ENCODE measurements at places on chromosomes 5 and 9.

- no peak for DNase-seq
These were observed 27.7 kb upstream of the PAX5 start for GRCh38 chr9:37061768-37062167.

DNA sequence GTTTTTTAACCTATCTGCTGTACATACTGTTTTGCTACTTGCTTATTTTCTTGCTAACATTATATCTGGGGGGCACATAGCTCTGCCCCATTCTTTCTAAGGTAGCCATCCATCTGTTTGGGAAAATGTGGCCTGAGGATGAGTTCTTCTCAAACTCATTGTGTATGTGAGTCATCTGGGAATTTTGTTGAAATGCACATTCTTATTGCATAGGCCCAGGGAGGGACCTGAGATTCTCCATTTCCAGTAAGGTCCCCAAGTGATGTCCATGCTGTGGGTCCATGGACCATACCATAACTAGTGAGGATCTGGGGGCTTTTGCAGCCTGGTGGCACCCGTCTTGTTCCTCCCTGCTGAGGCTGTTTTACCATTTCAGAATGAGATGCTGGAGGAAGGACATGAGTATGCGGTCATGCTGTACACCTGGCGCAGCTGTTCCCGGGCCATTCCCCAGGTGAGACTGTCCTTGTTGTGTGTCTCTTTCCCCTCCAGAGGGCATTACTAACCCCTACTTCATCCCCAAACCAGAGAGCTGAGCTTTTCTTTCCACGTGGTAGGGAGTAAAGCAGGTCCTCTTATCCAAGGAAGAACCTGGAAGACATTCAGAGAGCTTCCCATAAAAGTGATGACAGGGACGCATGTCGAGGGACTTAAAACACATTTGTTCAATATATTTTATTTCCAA lies 28.6 kb downstream of the CYFIP2 start:
- no peak for DNase-seq

DNA sequence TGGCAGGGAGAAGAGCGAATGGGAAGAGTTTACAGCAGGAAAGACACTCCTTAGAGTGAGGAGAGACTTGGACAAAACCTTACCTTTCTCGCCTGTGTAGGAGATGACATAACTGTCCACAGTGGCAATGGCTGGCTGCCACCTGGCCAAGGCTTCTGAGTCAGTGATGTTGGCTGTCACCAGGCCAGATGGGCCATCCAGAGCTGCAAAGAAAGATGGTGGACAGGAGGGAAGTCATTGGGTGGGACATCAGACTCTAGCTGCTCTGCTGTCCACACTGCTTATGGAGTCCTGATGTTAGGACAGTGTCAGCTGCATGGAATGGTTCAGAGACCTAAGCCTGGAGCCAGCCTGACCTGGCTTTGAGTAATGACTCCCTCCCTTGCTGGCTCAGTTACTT lies 79.8 kb downstream of the TNC start:
- DNase-seq, result no peak

GRCh38 chr5:139763280-139763929 lies 32.2 kb upstream of the PSD2 start:
- no peak for DNase-seq

DNA sequence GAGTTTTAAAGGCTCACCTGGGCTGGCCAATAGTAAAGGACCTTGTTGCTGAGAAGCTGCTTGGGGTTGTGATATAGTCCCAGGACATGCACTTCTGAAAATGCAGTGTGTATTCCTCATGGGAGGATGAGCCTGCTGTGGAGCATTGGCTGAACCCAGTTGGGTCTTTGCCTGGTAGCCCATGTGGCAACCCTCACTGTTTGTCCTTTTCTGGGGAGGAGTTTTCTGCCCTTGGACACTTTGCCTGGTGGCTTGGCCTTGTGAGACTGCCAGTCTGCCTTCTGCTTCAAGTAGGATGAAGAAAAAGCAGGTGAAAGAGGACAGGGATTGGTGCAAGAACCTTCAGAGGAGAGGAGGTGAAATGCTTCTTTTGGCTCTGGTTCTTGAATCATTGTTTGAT lies 4.0 kb downstream of the TENT4A start:
- no peak for DNase-seq

GRCh38 chr9:1207686-1208085 lies 157.5 kb downstream of the DMRT2 start:
- DNase-seq, result no peak

DNA sequence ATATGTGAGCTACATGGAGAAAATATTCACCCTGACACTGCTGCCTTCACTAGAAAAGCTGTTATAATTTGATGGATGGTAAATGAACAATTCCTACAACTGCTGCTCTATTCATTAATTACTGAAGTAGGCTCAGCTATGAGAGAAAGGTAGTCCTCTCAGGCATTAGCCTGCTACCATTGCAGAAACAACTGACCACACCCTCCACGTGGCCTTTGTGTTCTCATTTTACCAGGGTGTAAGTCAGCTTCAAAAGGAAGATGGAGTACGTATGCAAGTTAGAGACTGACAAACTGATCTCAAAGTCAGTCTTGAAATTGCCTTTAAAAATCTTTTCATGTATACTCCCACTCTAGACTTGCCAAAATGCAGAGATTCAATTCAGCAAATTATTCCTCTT lies 26.3 kb upstream of the TPD52L3 start:
- DNase-seq, result no peak

DNA sequence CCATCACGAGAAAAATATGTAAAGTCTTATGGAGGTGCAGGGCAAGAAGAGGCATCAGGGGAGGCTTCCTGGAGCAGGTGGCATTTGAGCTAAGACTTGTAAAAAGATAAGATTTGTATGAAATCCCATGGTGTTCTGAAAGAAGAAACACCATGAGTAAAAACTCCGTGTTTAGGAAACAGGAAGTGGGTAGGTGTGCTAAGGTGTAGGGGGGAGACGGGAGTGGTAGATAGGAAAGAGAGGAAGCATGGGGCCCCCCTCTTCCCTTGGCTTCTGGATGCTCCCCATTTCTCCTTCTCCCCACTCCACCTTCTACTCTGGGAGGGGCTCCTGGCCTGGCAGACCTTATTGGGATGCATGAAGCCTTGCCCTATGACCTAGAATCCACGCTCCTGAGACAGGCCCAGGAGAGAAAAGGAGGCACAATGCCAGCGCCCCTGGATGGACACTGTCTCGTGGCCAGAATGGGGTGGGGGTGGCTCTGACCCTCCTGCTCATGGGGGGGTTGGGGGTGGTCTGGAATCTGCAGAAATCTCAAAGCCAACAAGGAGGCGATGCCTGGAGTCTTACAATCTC lies 103.6 kb downstream of the GTF3C4 start:
- DNase-seq, result no peak

DNA sequence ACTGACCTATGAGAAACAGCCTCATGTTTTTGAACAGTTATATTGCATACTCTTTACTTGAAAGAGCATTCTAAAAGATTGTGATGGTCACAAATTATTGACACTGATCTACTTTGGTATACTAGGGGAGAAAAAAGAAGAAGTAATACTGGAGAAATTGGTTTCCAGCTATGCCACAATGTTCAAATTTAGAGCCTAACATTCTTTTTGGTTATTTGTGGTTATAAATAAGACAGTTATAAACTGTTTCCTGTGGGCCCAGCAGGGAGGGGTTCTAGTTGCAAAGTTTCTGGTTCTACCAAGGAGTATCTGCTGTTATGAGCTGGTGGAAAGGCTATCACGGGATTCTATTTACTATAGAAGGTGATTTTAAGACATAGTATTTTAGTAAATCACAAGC lies 4.8 kb downstream of the CWC27 start:
- peak; percentile 5 for DNase-seq

DNA sequence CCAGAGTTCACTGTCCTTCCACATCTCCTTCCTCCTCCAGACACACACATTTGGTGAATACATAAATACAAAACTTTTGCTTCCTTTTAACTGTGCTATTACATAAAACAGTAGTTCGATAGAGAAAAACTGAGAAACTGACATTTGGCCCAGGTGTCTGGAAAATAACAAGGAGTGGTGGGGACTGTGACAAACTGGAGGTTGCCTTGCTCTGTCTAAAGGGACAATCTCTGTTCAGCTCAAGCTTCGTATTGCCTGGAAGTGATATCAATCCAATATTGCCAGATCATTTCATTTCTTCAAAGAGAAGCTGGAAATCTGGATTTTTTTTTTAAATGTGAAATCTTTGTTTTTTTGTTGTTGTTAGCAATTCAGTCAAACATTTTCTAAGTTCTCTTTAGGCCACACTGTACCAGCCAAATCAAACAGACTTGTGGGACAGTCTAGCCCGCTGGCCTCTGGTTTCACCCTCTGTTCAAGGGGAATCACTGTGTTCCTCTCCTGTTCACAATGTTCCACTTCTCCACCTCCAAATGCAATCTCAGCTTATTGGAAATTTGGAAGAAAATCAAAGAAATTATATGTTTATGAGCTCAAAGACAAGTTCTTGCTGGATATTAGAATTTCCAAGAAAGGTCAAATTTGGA lies 612.5 kb downstream of the KIF4B start:
- DNase-seq, result no peak

- no peak for DNase-seq
These were observed 44.3 kb downstream of the UBE2QL1 start for GRCh38 chr5:6492934-6493333.

GRCh38 chr9:129109952-129110739 lies 447 bp downstream of the CRAT start:
- no peak for DNase-seq

DNA sequence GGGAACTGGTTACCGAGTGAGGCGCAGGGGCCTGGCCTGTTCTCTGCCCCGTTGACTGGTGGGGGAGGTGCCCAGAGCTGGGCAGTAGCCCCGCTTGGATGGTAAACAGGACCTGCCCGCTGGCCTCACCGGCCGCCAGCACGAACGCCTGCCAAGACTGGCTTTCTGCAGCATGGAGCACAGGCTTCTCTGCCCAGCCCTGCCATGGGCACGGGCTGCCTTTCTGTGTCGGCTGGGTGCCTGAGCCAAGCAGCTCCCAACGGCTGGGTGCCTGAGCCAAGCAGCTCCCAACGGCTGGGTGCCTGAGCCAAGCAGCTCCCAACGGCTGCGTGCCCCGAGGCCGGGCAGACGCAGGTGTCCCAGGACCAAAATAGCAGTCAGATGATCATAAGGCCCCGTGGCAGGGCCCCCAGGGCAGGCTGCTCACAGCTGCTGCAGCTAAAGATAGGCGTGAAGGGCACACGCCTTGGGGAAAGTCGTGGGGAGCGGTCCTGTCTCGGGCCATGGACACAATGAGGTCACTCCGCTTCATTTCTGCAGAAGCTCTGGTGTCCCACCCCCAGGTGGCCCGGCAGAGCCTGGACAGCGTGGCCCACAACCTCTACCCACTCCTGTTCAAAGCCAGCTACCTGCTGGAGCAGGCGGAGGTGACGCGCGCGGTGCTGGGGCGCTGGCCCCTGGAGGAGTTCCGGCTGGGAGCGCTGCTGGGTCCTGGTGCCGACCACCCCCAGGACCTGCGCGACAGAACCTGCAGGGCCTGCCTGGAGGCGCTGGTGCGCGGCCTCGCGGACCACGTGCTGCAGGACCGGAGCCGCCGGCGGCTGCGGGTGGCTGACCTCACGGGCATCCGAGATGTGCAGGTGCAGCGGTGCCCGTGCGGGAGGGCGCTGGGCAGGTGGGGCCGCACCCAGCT lies at the start of gene LRRC14B:
LRRC14B (plus strand) TSS at position 460 of the 913 bp plus-strand sequence; CDS start at position 504, 44 bp downstream.
- peak; percentile 70 for DNase-seq

DNA sequence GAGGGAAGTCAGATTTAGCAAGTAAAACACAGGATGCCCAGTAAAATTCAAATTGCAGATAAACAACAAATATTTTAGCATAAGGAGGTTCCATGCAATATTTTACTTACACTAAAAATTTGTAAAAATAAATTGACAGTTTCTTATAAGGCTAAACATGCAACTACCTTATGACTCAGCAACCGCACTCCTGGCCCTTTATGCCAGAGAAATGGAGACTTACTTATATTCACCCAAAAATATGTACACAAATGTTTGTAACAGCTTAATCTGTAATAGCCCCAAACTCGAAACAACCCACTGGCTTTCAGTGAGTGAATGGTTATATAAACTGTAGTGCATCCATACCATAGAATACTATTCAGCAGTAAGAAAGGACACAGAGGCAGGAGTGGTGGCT lies 28.6 kb upstream of the TRIM14 start:
- DNase-seq, result no peak

GRCh38 chr9:33142535-33142934 lies 24.6 kb downstream of the B4GALT1 start:
- no peak for DNase-seq

DNA sequence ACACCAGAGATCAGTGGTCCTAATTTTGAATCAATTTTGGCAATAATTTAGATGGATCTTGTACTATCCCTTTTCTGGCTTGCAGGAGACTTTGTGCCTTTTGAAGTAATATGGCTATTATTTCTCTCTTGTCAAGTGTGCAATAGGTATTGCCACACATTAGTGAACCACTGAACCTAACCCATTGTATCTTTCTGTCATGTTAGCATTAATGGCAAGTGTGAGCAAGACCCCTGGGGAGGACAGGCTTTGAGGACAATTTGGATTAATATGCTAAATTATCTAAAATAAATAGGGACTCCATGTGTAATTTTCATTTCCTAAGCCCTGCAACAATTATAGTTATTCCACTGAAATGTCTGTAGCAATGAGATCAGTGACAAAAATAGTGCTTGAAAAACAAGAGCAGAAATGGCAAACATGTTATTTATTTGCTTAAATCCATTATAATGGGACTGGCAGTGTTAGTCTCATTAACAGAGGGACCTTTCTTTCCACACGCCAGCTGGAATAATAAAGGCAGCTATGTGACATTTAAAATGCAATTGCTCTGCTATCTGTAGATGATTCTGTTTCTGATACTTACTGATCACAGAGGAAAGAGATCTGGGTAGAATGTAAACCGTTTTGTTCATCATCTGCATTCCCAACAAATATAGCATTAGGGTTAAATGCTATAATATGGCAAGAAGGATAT lies 753.3 kb upstream of the ZNF608 start:
- no peak for DNase-seq

Measured in GM20000 (cell line).